Left ventricle myocardium superior (tissue), 1 donor: ENCODE measurements at places on chromosomes 5 and 9. TPM values are rescaled to one million over a fixed set of nuclear protein-coding genes. Genes with fewer than 3 reads are reported as not detected.
A peak's percentile ranks its signal among the peaks of the same experiment; 100 is the strongest.

The CTSV gene
- 0.27 TPM for total RNA-seq

The MYOZ3 gene
- 3.2 TPM for total RNA-seq

The FGF1 gene
- 43.6 TPM for total RNA-seq

- DNase-seq: peak; percentile 64
Measured at GRCh38 chr5:56585999-56586691, 229.2 kb upstream of the MAP3K1 start.

- no peak for DNase-seq
Measured at GRCh38 chr5:123776761-123777160, 264.8 kb downstream of the CSNK1G3 start.

DNA sequence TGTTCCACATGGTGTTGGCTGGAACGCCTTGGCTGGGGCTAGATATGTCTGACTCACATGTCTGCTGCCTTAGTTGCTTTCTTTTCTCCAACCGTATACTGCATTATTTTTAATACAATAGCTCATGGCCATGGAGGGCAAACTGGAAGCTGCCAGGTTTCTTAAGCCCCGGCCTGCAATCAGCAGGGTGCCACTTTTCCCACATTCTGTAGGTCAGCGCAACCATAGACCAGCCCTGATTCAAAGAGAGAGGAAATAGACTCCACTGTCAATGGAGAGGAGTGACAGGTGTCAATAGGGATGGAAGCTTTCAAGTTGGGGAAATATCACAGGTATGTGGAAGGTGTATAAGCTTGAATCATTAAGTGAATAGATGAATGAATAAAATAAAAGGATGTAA lies 60.5 kb downstream of the TARS1 start:
- no peak for DNase-seq

The INSYN2B gene
- total RNA-seq: 0.50 TPM

GRCh38 chr5:90632791-90633190 lies 74.2 kb downstream of the ADGRV1 start:
- no peak for DNase-seq

The PCDHGB2 gene
- total RNA-seq: 8.7 TPM

DNA sequence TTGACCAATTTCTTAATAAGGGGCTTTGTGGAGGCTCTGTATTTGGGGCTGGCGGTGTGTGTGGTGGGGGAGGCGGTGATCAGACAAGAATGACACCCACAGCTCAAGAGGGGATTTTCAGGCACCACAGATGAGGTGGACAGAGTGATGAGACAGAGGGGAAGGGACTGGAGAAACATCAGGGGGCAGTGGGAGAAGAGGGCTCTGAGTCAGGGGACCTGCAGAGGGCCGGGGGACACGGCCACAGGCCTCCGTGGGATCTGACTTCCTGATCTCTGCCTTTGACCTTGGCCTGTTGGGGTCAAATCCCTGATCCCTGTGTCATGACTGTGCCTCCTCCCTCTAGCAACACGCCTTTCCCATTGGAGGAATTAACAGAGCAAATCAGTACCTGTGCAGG lies 197.7 kb downstream of the C9orf50 start:
- no peak for DNase-seq

The ENG gene
- 134 TPM for total RNA-seq
